ENCODE measurements at places on chromosomes 2 and 18. TPM values are rescaled to one million over a fixed set of nuclear protein-coding genes. Genes with fewer than 3 reads are reported as not detected.

KIF1A gene
- polyA plus RNA-seq, result not detected

RAPH1 gene
- 0.13 TPM for polyA plus RNA-seq

LYPD6B gene
- 1.7 TPM for polyA plus RNA-seq

ANKRD23 gene
- 7.3 TPM for polyA plus RNA-seq

RETSAT gene
- 9.9 TPM for polyA plus RNA-seq

AKAIN1 gene
- not detected for polyA plus RNA-seq

NCKAP5 gene
- polyA plus RNA-seq, result not detected

TFPI gene
- polyA plus RNA-seq, result not detected

DES gene
- polyA plus RNA-seq, result not detected

FER1L5 gene
- not detected for polyA plus RNA-seq

HAUS1 gene
- 16.2 TPM for polyA plus RNA-seq

ASXL2 gene
- polyA plus RNA-seq, result 7.6 TPM

SKOR2 gene
- polyA plus RNA-seq, result not detected

- no peak for DNase-seq
These were observed 373.0 kb downstream of the NRXN1 start for GRCh38 chr2:50658883-50659282.

GRCh38 chr2:85971366-85971765 lies 82.6 kb upstream of the ST3GAL5 start:
- DNase-seq, result no peak

GRCh38 chr2:228131833-228132232 lies 49.7 kb downstream of the SPHKAP start:
- DNase-seq, result no peak

GRCh38 chr18:24153397-24153796 lies 14.5 kb downstream of the CABYR start:
- no peak for DNase-seq

- peak; percentile 15 for DNase-seq
These were observed 282.0 kb upstream of the REV1 start for GRCh38 chr2:99771681-99772333.

DNA sequence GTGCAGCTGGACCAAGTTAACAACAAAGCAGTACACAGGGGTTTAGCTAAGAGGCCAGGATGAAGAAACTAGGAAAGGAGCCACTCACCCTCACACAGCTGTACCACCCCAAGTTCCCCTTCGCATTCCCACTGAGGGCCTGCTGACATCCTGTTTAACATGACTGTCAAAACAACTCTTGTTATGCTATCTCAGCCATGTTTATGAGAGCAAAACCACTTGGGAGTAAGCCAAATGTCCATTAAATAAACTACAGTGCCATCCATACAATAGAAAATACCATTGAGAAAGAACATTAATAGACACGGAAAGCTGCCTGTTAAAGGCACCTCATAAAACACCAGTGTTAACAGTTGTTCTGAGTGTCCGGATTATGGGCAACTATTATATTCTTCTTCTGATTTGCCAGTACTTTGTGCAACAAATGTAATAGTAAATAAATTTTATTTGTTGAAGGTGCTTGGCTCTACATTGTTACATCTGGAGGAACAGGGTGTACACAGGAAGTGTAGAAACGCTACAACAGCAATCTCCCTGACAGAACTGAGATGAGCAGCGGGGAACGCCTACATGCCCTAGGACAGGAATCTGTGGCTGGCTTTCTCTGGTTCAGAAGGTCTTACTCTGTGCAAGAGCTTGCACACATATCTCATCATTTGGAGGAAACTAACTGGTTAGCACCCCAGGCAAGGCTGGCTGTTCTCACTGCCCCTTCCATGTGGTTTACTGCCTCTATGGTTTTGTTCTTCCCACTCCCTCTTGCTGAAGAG lies 85.6 kb downstream of the EHD3 start:
- peak; percentile 34 for DNase-seq

DNA sequence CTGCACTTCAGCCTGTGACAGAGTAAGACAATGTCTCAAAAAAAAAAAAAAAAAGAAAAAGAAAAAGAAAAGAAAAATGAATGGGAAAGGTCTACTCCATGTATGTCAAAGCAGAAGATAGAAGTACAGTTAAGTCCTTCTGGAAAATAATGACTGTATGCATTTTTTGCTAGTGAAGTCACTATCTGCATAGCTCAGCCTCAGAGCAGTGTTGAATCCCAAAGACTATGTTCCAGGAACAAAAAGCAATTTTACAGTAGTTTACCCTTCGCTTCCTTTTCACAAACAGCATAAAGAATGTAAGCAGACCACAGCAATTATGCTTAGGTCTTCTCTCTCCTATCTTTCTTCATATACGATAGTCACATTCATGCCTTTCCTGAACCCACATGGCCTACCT lies 497.4 kb downstream of the CMPK2 start:
- no peak for DNase-seq

- DNase-seq, result no peak
These were observed 194.2 kb downstream of the INHBB start for GRCh38 chr2:120539937-120540718.

DNA sequence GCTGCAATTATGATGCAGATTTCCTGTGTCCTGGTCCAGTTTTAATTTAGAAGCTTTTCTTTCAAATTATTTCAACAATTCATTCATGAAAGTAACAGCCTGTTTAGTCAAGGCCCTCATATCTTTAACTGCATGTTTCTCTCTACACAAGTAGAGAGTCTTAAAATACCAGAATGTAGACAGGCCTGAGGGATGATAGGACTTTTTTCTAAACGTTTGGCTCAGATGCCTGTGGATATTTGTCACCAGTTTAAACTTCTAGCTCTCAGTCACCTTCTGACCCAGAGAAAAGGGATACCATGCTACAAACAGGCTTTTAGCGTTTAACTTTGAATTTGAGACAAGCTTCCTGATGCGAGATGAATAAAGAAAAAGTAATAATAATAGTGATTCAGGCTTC lies 15.7 kb downstream of the COL5A2 start:
- DNase-seq, result no peak

- no peak for DNase-seq
These were observed 53.4 kb upstream of the LINC00305 start for GRCh38 chr18:64202210-64202836.

DNA sequence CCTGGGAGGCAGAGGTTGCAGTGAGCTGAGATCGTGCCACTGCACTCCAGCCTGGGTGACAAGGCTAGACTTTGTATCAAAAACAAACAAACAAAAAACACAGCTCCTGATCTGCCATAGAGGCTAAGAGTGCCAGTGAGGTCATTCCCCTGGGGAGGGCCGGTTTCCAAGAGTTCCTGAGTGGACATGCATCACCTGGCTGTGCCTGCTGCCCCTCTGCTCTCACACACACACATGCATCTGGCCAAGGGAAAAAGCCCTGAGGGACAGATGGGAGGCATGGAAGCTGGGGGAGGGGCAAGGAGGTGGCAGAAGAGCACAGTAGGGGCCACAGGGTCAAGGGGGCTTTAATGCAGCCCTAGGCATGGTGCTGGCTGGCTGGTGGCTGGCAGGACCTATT lies 60.4 kb downstream of the ZBTB7C start:
- DNase-seq, result no peak

- no peak for DNase-seq
These were observed 273.9 kb upstream of the SESTD1 start for GRCh38 chr2:179538406-179539123.

DNA sequence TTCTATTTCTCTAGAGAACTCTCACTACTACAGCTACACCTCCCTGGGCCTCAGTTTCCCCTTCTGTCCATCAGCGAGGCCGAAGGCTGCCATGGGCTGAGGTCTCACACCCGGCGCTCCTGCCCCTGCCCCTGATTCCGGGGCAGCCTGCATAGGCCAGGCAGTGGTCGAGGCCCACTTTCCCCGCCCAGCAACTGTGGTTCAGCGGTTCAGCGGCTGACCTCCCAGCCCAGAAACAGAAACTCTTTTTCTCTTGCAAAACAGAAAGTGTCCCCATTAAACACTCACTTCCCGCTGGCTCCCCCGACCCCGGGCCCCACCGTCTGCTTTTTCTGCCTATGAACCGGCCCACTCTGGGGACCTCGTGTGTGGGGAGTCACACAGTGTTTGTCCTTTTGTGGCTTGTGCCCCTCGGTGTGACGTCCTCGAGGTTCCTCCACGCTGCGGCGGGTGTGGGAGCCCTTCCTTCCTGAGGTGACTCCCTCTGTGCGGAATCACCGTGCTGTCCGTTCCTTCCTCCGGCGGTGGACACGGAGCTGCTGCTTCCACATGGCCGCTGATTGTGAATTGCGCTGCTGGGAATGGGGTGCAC lies 16.0 kb downstream of the PDCD1 start:
- DNase-seq, result peak; percentile 64

DNA sequence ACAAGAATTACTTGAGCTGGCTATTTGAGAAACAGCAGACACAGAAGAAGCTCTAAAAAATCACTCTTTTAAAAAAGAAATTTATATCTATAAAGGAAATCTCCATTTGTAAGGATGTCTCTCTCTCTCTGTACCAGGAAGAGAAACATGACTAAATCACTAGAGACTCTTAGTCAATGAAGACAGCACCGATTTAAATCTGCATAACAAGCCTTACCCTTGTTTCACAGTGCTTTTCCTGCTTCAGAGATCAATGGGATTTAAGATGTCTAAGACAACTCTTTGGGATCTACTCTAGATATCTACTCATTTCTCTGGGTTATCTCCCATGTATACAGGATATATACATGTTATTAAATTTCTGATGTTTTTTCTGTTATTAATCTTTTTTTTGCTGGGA lies 359.2 kb upstream of the RND3 start:
- no peak for DNase-seq

GRCh38 chr2:216216951-216217903 lies 108.1 kb downstream of the XRCC5 start:
- DNase-seq, result no peak

GRCh38 chr2:83633423-83633822 lies 825.7 kb downstream of the SUCLG1 start:
- DNase-seq, result no peak

GRCh38 chr2:100660851-100661584 lies 98.2 kb downstream of the PDCL3 start:
- DNase-seq, result no peak

DNA sequence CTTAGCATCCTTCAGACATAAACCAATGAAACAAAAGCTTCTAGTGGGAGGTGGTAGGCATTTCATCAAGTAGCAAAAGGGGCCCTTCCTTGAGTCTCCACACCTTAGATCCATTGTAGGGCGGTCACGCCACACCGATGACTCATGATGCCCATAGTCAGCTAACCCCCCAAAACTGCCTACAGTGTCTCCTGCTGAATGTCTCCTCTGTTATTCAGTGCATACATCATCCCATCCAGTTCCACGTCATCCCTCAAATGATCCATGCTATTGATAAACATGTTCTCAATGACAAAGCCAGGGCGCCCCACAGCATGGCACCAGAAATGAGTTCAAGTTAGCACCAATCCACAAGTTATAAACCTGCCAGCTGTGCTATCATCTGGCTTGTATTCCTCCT lies 57.4 kb upstream of the ACKR3 start:
- no peak for DNase-seq

GRCh38 chr2:8073916-8074315 lies 607.9 kb upstream of the ID2 start:
- no peak for DNase-seq

GRCh38 chr2:126657148-126657635 lies 1.2 kb downstream of the GYPC start:
- DNase-seq, result peak; percentile 54

DNA sequence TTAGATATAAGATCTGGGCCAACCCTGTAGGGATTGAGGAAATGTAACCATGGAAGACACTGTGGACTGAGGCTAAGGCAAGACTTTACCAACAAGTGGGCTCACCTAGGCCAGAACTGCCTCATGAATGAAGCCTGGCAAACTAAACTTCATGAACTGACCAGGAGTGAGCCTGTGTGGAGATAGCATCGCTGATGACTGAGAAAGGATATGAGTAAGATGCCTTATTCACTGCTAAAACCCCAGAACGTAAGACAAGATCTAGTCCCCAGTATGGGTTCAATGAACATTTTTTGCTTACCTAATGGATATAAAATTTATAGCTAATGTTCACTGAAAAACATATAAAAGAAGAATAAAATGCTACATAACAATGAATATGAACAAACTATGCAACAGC lies 399.8 kb downstream of the SATB2 start:
- DNase-seq, result no peak

- no peak for DNase-seq
These were observed 5.3 kb downstream of the PTGR3 start for GRCh38 chr18:75203416-75204268.
